Epithelial cell of proximal tubule (primary cell): ENCODE measurements at places on chromosomes 3 and 15. TPM values are rescaled to one million over a fixed set of nuclear protein-coding genes. Genes with fewer than 3 reads are reported as not detected.

- DNase-seq, result no peak
Observed at GRCh38 chr3:86830566-86830965, 160.4 kb downstream of the VGLL3 start.

DNA sequence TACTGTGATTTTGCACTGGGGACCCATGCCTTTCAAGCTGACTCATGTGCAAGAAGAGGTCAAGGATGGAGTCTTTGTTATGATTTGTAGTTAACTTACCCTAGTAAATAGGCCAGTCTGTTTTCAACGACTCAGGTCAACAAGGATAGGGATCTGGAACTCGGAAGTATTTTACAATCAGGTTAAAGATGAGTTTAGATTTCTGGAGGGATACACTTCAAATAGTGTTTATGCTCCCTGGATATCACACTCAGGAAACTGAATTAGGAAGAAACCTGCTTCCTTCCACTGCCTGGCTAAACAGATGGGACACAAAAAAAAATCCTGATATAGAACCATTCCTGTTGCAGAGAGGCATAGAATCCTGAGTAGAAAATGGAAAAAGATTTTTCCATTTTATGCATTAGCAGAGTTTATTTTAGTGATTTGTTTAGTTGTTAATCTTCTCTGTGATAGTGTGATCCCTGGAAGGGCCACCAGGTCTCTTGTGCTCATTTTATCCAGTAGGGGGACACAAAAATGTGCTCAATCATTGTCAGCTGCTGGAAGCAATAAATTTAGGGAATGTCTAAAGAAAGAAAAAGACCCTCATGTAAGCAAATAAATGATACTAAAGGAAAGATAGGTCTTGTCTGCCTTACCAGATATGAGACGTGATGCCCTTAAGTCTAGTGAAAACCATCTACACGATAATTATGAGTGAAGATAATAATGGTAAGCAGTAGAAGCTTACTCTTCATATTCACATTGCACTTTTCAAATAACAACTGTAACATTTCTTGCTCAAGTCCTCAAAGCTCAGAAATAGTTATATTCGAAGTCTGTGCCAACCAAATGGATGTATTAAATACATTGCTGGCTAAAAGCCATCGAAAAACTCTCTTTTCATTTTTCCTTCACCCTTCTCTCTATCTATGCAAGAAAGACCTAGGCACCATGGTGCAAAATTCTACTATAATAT is 452.1 kb upstream of the KCNMB2 start:
- no peak for DNase-seq

GRCh38 chr3:169158379-169158778 is 505.1 kb downstream of the MECOM start:
- no peak for DNase-seq

- no peak for DNase-seq
Observed at GRCh38 chr3:19147905-19148767, at the start of gene KCNH8. TSS of gene KCNH8 (plus strand) at chr3:19148510. CDS start at chr3:19148720, 210 bp downstream.

GRCh38 chr15:61421470-61421869 is 192.4 kb upstream of the RORA start:
- no peak for DNase-seq

LRCH3 gene
- total RNA-seq, result 15.4 and 19.5 TPM in 2 replicates

NTRK3 gene
- not detected in 2 replicates for total RNA-seq

NMB gene
- 16.1 and 17.4 TPM in 2 replicates for total RNA-seq

KIF7 gene
- 5.4 and 6.1 TPM in 2 replicates for total RNA-seq

SPINK8 gene
- not detected in 2 replicates for total RNA-seq

ST8SIA2 gene
- 5.6 and 6.3 TPM in 2 replicates for total RNA-seq
